ENCODE measurements at places on chromosomes 7 and 10.

DNA sequence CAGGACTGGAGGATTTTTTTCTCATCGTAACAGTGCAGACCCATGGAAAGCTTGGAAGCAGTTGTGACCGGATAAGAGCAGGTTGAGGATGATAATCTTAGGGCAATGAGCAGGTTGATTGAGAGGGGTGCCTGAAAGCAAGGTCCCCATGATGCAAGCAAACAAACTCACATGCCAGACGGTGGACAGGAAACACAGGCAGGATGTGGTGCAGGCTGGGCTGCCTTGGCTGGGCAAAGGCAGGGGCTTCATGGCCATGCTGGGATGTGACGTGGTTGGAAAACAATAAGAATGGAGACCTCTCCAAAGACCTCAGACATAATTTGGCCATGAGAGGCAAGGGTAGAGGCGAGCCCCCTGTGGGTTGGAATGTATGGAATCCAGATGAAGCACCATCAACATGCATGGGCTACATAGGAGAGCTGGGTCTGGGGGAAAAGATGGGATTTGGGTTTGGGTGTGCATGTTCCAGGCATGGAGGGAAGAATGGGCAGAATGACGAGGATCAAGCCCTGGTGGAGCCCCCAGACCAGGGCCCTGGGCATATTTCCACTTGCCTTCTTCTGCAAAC, 58.3 kb downstream of the IKZF1 start:
- no peak for DNase-seq

- DNase-seq: no peak
These were observed 34.2 kb downstream of the ITGB1 start for GRCh38 chr10:32923849-32924248.

GRCh38 chr10:131282961-131283360, 28.6 kb downstream of the TCERG1L start:
- no peak for DNase-seq

GRCh38 chr10:93030409-93030808, 30.2 kb upstream of the CYP26C1 start:
- DNase-seq: no peak

DNA sequence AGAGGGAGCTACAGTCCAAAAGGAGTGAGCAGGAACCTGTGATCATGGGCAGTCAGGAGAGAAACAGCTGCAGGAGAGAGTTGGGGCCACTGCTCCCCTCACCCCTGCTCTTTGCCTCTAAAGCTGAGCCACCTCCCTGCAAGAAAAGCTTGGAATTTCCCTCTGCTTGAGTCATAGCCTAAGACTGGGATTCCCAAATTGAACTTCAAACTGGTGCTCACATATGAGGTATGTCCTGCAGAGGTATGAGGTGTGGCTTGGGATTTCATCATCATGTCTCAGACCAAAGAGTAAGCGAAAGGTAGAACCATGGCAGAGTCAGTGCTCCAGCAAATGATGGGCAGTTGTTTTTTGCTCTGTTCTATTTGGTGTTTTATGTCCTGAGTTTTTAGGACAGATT, 237.1 kb upstream of the NRP1 start:
- DNase-seq: no peak

DNA sequence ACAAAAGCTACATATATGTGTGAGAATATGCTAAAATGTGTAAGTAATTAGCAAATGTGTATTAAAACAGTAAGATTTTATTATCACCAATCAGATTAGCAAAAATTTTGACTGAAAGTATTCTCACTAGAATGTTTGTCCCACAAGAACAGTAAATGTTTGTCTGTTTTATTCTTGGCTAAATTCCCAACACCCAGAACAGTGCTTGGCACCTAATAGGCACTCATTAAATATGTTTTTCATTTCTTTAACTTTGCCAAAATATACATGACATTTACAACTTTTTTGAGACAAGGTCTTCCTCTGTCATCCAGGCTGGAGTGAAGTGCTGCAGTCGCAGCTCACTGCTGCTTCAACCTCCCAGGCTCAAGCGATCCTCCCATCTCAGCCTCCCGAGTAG, 143.6 kb downstream of the EBF3 start:
- no peak for DNase-seq

DNA sequence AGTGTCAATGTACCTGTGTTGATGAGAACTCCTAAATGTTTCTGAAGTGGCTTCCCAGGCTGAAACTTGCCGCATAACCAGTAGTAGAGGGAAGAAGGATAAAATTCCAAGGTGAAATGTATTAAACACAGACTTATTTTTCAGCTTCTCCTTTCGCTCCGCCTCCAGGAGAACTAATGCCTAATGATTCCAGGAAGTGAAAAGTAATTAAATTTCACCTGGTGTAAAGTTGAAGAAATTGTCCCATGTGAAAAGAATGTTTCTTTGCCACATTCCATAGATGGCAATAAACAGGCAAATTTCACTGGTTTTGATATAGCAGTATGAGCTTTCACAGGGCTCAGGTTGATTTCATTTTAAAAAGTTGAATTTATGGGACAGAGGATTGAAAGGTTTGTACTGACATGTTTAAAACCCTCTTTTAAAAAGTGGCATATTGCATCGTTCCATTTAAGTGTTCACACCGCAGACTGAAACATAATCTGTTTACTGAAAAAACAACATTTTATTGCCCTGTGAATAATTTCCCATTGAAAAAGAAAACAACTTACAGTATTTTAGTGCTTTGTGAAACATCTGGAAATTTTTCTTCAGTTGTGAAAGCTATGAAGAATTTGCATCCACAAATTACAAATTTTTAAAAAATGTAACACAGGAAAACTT, 453.4 kb upstream of the NFE2L3 start:
- no peak for DNase-seq

DNA sequence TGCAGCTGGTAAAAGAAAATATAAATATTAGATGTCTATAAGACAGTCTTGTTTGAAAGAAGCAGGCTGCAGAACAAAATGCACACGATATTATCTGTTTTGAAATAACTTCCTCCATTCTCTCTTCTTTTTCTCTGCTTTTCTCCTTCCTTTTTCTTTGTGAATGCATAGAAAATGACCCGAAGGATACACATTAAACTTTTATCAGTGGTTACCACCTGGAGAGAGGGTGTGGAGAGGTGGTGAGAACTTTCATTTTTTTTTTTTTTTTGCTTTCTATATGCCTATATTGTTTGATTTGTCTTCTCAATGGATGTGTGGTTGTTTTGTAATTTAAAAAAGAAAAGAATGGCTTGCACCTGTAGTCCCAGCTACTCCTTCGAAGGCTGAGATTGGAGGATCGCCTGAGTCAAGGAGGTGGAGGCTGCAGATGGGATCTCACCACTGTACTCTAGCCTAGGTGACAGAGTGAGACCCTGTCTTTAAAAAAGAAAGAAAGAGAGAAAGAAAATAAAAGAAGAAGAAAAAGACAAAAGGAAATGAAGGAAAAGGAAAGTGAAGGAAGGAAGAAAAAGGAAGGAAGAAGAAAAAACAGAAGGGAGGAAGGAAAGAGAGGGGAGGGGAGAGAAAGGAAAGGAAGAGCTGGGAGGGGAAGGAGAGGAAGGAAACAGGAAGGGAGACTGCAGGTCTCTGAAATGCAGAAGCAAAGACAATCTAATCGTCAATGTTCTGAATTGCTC, 64.4 kb downstream of the SAMD9 start:
- DNase-seq: no peak

GRCh38 chr10:76338187-76338586, 906.8 kb downstream of the LRMDA start:
- DNase-seq: no peak

- no peak for DNase-seq
These were observed 16.5 kb downstream of the DENND10 start for GRCh38 chr10:119120413-119120867.

- DNase-seq: no peak
These were observed 589.1 kb upstream of the MGMT start for GRCh38 chr10:128877936-128878335.

GRCh38 chr7:124276005-124276622, 243.2 kb upstream of the TMEM229A start:
- DNase-seq: no peak

All from GM19239 (cell line).